ENCODE measurements at places on chromosomes 5 and 9.

- no peak overlapping the region for H3K4me3 ChIP-seq
- DNase-seq: no peak
- H3K27me3 ChIP-seq: no peaks in the 10 kb centered on the region
- H3K4me1 ChIP-seq: peaks cover 12% of the 10 kb centered on the region
- H3K36me3 ChIP-seq: peaks cover 11% of the 10 kb centered on the region
Measured at GRCh38 chr5:126460977-126461376, 37.8 kb downstream of the GRAMD2B start.

DNA sequence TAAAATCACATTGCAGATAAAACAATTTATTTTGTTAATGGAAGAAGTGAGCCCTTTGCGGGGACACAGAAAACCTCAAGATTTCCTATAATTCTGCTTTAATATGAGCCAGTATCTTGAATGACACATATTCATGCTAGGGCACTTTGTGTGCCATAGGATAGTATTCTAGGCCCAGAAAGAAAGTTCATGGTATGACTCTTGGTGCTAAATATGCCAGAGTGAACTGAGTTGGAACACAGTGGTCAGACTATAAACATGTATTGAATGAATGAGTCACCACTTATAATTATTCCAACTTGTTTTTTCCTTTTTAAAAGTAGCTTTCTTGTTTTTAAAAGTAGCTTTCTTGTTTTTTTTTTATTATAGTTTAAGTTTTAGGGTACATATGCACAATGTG is 46.0 kb downstream of the ADAMTS19 start:
- H3K4me3 ChIP-seq: no peak overlapping the region
- H3K36me3 ChIP-seq: no peaks in the 10 kb centered on the region
- no peak for DNase-seq
- no peaks in the 10 kb centered on the region for H3K27me3 ChIP-seq

DNA sequence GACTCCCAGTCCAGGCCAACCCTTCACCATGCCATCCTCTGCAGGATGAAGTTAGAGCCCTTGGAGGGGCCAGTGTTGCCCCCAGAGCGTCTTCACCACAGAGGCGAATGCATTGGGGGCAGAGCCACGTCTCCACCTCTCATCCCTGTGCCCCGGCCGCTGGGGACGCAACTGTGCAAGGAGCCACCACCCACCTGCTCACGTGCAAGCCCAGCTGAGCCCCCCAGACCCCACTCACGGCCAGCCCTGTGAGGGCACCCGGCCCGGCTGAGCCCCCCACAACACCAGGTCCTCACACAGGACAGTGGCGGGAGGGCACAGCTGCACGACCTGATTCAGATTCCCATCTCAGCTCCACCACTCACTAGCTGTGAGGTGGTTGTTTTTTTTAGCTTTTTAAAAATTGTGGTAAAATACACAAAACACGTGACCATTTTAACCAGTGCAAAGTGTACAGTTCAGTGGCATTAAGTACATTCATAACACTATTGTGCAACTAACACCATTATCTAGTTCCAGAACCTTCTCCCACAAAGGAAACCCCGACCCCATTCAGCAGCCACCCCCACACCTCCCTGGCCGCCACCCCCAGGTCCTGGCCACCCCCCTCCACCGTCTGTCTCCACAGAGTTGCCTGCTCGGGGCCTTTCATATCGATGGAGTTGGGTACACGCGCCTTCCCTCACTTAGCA is 33.5 kb upstream of the UBAC1 start:
- no peak for DNase-seq
- no peak overlapping the region for H3K4me3 ChIP-seq
- peaks cover 9% of the 10 kb centered on the region for H3K27me3 ChIP-seq
- no peaks in the 10 kb centered on the region for H3K36me3 ChIP-seq

- DNase-seq: no peak
- H3K4me3 ChIP-seq: no peak overlapping the region
- no peaks in the 10 kb centered on the region for H3K27me3 ChIP-seq
- no peaks in the 10 kb centered on the region for H3K36me3 ChIP-seq
- no peak overlapping the region for H3K27ac ChIP-seq
Measured at GRCh38 chr9:99497641-99498040, 275.6 kb downstream of the SEC61B start.

- DNase-seq: no peak
- H3K4me1 ChIP-seq: no peaks in the 10 kb centered on the region
- H3K4me3 ChIP-seq: no peak overlapping the region
- H3K27me3 ChIP-seq: no peaks in the 10 kb centered on the region
- H3K36me3 ChIP-seq: no peaks in the 10 kb centered on the region
Measured at GRCh38 chr9:110464321-110464720, 115.2 kb downstream of the SVEP1 start.

DNA sequence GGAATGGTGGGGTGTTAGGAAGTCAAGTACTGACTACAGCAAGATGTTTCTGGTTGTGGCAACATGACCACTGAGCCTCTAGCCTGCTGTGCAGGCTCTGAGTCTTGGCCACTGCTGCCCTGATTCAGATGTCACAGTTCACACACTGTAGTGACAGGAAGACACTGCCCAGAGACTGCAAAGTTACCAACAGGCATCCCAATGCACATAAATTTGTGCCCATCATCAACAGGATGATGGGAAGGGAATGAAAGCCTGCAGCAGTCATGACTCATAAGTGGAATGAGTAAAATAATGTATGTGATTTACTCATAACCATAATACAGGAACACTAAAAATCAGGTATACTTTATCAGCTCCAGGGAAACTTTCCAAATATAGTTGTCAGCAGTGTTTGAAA is 251.6 kb upstream of the HAPLN1 start:
- no peak for DNase-seq
- H3K27me3 ChIP-seq: no peaks in the 10 kb centered on the region
- H3K27ac ChIP-seq: no peak overlapping the region
- H3K36me3 ChIP-seq: no peaks in the 10 kb centered on the region
- no peak overlapping the region for H3K4me3 ChIP-seq

GRCh38 chr9:6931913-6932312 is 174.1 kb downstream of the KDM4C start:
- no peaks in the 10 kb centered on the region for H3K36me3 ChIP-seq
- no peaks in the 10 kb centered on the region for H3K27me3 ChIP-seq
- H3K4me3 ChIP-seq: no peak overlapping the region
- H3K27ac ChIP-seq: no peak overlapping the region

GRCh38 chr5:131381777-131382176 is 117.9 kb downstream of the CDC42SE2 start:
- no peak overlapping the region for H3K4me3 ChIP-seq
- H3K36me3 ChIP-seq: no peaks in the 10 kb centered on the region
- H3K4me1 ChIP-seq: peaks cover 7% of the 10 kb centered on the region

DNA sequence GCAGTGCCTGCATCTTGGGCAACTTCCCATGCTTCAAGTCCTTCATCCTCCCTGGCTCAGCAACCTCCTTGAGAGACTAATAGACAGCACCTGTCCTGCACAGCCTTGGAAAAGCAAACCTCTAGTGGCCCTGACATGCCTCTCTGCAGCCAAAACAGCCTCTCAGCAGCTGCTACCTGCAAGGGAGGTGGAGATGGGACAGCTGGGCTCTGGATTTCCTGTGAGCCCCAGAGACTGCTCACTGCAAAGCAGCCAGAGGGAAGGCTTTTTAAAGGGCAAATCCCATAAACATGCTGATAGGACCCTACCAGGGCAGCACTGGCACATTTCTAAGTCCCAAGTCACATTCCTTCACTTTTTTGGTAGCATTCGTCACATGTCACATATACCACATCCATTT is 31.5 kb upstream of the MYORG start:
- no peak for DNase-seq
- no peak overlapping the region for H3K27ac ChIP-seq
- no peak overlapping the region for H3K4me3 ChIP-seq
- H3K27me3 ChIP-seq: no peaks in the 10 kb centered on the region
- H3K4me1 ChIP-seq: no peaks in the 10 kb centered on the region

DNA sequence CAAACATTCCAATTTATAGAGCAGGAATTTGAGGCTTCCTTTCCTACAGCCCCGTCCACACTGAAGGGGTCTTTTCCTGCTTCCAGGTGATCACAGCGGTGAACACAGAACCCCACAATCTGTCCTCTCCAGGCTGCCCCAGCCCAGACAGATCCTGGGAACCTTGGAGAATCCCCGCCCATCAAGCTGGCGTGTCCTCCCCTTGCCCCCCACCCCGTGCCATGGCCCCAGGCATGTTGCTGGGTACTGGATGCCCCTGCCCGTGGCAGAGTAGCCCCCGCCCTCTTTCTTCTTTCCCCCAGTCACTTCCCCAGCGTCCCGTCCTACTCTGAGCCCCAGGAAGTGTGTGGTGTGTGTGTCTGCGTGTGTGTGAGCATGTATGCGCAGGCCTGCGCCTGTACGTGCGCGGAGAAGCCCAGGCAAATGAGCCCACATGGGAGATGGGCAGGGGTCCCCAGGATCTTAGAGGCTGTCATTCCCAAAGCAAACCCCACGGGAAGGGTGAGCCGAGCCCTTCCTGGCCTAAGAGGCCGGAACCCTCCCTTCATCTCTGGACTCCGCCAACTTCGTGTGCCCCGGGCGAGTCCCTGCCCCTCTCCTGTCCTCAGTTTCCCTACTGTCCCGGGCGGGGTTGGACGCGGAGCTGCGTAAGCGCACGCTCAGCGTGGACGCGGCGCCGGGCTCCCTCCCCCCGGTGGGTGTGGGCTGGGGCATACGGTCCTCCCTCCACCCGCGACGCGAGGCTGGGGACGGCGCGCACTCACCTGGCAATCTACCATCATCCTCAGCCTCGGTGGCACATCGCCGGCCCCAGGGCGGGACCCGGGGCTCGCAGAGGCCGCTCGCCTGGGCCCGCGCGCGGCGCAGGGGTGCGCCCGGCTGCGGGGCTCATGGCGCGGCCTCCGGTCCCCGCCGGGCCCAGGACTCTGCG is 15.2 kb downstream of the GBGT1 start:
- no peaks in the 10 kb centered on the region for H3K36me3 ChIP-seq
- H3K27me3 ChIP-seq: no peaks in the 10 kb centered on the region
- H3K27ac ChIP-seq: peak overlapping the region; percentile 83
- peaks cover 44% of the 10 kb centered on the region for H3K4me1 ChIP-seq

- H3K27me3 ChIP-seq: no peaks in the 10 kb centered on the region
- no peak for DNase-seq
- H3K27ac ChIP-seq: no peak overlapping the region
- H3K4me1 ChIP-seq: no peaks in the 10 kb centered on the region
- no peaks in the 10 kb centered on the region for H3K36me3 ChIP-seq
Measured at GRCh38 chr9:106284296-106284695, 578.7 kb upstream of the ZNF462 start.

DNA sequence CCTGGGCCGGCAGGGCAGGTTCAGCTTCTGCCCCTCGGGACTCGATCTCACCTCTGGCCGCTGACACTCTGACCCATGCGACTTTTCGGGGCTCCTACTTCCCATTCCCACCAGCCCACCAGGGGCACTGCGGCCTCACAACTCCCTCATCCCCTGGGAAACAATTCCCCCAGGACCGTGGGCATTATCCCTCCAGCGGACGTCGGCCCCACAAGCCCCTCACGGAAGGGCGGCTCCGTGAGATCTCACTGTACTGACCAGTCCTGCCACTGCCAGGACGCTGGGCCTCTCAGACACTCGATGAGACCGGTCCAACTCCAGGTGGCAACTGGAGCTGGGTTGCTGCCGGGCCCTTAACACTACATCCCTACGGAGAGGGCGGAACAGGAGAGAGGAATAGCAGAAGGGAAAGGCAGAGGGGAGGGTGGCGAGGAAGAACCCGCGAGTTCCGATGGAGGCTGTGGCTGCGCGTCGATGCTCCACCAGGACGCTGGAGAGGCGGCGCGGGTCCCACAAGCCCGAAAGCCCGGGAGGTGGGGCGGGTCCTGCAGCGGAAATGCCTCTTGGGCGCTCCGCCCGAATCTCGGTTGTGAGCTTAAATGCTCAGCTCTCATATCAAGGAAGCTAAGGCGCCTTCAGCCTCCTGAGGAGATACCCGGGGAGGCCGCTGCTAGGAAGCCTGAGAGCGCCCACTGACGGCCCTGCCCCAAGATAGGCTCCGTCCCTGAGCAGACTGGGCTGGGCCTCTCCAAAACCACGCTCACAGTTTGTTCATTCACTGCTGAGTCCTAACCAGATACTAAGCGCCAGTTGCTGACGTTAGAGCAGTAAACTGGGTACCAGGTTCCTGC is 36.3 kb downstream of the VCP start:
- H3K27ac ChIP-seq: no peak overlapping the region
- H3K4me1 ChIP-seq: peaks cover 10% of the 10 kb centered on the region
- peak; percentile 74 for DNase-seq
- H3K36me3 ChIP-seq: peaks cover 3% of the 10 kb centered on the region
- H3K27me3 ChIP-seq: no peaks in the 10 kb centered on the region

- DNase-seq: no peak
- no peaks in the 10 kb centered on the region for H3K36me3 ChIP-seq
- H3K4me3 ChIP-seq: no peak overlapping the region
- no peaks in the 10 kb centered on the region for H3K4me1 ChIP-seq
- no peaks in the 10 kb centered on the region for H3K27me3 ChIP-seq
- H3K27ac ChIP-seq: no peak overlapping the region
Measured at GRCh38 chr5:89071941-89072331, 189.0 kb upstream of the MEF2C start.

GRCh38 chr5:111961862-111962261 is 204.9 kb upstream of the NREP start:
- no peaks in the 10 kb centered on the region for H3K36me3 ChIP-seq
- no peak overlapping the region for H3K4me3 ChIP-seq
- peaks cover 19% of the 10 kb centered on the region for H3K4me1 ChIP-seq
- DNase-seq: no peak
- H3K27ac ChIP-seq: no peak overlapping the region

- no peak overlapping the region for H3K27ac ChIP-seq
- no peaks in the 10 kb centered on the region for H3K27me3 ChIP-seq
- H3K36me3 ChIP-seq: no peaks in the 10 kb centered on the region
Measured at GRCh38 chr9:99181206-99181605, 40.5 kb downstream of the ALG2 start.

DNA sequence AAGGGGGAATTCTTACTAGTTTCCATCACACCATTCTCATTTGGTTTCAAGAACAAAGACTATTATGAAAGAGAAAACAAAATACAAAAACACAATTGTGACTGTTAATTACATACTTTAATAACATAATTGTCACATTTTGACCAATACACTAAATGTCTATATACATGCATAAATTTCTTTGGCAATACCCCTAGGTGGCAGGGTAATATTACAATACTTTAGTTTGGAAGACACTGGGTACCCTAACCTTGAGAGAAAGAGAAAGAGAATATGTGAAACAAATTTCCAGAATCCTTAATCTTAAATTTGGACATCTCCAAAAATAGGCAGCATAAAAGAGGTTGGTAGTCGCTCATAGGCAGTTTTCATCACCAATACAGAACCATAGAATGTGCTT is 619.6 kb upstream of the ADAMTS16 start:
- H3K4me1 ChIP-seq: no peaks in the 10 kb centered on the region
- H3K36me3 ChIP-seq: no peaks in the 10 kb centered on the region
- H3K4me3 ChIP-seq: no peak overlapping the region
- no peaks in the 10 kb centered on the region for H3K27me3 ChIP-seq

DNA sequence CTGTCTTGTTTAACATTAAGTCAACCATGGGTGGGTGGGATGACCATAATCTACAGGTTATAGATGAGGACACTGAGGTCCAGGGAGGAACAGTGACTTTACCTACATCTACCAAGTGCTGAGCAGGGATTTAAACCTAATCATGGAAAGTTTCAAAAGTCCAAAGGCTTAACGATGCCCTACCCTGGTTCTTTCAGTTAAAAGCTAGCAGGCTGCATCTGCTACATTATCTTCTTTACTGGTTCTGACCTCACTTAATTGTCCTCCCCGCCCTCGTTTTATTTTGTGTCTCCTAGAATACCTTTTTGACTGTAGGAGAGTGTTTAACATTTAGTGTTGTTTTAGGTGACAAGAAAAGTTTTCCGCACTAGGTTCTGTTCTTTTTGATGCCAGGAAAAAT is 735.2 kb downstream of the TLR4 start:
- no peak for DNase-seq
- H3K27ac ChIP-seq: no peak overlapping the region
- H3K36me3 ChIP-seq: no peaks in the 10 kb centered on the region
- H3K4me1 ChIP-seq: no peaks in the 10 kb centered on the region
- H3K27me3 ChIP-seq: no peaks in the 10 kb centered on the region
- H3K4me3 ChIP-seq: no peak overlapping the region

Data from sigmoid colon (tissue), 7 donors.